Right renal pelvis (tissue), 4 donors: ENCODE measurements at places on chromosomes 12 and 14.

DNA sequence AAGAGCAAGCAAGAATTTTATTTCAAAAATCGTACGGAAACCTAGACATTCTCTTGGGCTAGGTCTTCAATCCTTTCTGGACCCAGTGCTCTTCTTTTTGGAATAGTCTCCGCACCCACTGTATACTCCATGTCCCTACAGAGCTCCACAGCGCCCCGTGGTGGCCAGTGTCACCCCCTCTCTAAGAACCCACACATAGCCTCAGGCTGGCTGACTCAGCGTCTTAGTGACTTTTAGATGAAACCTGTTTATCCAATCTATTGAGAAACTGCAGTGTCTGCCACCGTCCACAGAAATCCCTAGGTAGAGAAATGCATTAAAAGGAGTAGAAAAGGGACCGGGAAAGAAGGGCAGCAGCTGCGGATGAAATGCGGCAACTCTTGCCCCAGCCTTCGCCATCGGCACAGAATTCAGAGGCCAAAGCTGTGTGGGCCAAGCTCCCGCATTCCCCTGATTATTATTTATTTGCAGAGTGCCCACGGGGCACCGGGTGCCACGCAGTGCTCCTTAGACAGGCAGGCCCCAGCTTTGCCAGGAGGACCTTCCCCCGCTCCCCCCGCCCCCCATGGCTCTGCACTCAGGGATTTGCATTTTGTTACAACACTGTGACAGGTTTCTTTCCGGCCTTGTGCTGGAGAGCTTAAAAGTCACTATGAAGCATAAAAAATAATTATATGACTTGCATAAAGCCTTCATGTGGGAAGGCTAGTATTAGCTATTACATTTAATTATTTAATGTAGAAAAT lies 170.1 kb upstream of the FKBP4 start:
- no peak for DNase-seq

DNA sequence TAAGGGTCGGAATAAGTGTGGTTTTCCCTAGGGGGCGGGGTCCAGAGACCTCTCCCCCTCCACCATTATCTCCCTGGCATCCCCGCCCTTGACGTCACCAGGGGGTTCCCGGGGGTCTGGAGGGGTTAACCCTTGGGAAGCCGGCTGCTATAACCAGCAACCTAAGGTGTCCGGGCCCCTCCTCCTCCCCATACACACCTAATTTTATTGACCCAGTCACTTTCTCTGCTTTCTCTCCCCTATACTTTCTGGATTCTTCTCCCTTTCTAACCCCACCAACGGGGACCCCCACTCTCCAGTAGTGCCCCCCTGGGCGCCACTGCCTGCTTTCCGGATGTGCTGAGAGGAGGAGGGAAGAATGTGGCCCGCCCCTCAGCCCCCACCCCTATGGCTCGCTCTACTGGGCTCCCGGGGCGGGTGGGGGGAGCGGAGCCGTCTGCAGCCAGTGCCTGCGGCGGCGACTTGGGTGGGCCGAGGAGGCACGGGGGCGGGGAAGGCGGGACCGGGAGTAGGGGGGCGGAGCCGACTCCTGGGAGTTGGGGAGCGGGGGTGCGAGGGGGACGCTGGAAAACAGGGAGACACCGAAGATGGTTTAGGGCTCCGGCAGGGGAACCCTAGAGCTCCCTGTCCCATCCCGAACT lies 1.8 kb downstream of the GLI1 start:
- no peak for DNase-seq

DNA sequence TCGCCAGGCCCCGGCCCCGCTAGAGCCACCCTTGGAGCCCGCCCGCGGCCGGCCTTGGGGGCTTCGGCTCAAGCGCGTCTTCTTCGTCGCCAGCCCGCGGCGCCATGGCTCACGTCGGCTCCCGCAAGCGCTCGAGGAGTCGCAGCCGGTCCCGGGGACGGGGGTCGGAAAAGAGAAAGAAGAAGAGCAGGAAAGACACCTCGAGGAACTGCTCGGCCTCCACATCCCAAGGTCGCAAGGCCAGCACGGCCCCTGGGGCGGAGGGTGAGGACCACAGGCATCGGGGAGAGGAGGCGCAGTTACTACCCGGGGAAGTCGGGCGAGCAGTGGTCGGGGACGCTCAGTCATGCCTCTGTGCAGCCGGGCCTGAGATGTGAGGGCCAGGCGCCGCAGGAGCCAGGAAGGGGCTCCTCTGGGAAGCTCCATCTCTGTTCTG lies 573 bp downstream of the ARL6IP4 start:
- no peak for DNase-seq

- DNase-seq: no peak
These were observed 88.4 kb downstream of the BORCS5 start for GRCh38 chr12:12445165-12445881.

DNA sequence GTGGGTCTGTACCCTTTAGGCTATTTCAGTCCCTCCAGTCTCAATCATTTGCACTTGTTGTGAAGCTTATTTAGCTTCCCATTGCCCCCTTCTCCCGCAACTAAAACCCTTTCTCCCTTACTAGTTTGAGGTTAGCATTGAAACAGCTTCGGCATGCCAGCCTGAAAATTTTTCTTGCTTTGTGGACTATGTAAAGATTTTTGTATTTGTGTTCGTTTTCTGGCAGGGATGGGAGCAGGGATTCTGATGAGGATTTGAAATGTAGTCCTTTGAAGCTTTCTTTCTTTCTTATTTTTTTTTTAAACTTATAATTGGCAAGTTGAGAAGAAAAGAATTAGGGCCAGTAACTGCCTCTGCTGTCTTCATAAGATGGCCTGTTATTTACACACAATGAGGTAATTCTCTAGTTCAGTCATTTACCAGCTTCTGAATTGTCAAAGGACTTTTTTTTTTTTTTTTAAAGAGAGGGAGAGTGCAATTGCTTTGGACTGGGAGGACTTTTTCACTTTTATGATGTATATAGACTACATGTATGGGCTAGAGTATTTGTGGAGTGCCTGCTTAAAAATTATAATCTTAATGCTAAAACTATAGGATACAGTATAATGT lies 29.0 kb downstream of the PALS1 start:
- no peak for DNase-seq

DNA sequence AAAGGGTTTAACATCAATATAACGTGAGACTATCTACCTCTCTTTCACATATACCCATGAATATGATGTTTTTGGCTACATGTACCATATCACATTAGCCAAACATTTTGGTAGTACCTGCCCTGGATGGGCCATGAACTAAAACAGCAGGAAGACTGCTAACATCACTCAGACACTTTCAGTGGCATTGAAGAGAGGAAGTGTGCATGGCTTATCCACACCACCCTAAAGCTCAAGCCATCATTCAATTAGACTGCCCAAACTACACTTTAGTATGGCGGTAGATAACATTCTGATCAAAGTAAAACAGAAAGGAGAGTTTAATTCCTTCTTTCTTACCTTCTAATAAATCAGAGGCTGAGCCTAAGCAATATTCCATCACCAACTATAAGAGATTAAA lies 103.0 kb downstream of the PEBP1 start:
- no peak for DNase-seq

GRCh38 chr12:69688021-69688420 lies 11.1 kb downstream of the BEST3 start:
- DNase-seq: no peak

GRCh38 chr14:35844494-35844893 lies 18.4 kb downstream of the BRMS1L start:
- no peak for DNase-seq

- DNase-seq: no peak
These were observed 306.8 kb upstream of the G2E3 start for GRCh38 chr14:30252151-30252550.

GRCh38 chr12:68327896-68328295 lies 4.3 kb downstream of the MDM1 start:
- DNase-seq: no peak

DNA sequence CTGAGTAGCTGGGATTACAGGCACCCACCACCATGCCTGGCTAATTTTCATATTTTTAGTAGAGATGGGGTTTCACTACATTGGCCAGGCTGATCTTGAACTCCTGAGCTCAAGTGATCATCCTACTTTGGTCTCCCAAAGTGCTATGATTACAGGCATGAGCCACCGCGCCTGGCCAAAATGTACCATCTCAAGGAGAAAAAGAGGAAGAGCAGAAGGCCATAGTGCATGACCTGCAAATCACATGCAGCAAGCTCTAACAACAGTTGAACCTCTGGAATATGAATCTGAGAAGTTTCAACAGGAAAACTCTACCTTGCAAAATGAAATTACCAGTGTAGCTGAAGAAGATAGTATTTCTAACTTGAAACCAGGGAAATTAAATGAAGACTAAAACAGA lies 17.1 kb upstream of the SERPINA1 start:
- no peak for DNase-seq

DNA sequence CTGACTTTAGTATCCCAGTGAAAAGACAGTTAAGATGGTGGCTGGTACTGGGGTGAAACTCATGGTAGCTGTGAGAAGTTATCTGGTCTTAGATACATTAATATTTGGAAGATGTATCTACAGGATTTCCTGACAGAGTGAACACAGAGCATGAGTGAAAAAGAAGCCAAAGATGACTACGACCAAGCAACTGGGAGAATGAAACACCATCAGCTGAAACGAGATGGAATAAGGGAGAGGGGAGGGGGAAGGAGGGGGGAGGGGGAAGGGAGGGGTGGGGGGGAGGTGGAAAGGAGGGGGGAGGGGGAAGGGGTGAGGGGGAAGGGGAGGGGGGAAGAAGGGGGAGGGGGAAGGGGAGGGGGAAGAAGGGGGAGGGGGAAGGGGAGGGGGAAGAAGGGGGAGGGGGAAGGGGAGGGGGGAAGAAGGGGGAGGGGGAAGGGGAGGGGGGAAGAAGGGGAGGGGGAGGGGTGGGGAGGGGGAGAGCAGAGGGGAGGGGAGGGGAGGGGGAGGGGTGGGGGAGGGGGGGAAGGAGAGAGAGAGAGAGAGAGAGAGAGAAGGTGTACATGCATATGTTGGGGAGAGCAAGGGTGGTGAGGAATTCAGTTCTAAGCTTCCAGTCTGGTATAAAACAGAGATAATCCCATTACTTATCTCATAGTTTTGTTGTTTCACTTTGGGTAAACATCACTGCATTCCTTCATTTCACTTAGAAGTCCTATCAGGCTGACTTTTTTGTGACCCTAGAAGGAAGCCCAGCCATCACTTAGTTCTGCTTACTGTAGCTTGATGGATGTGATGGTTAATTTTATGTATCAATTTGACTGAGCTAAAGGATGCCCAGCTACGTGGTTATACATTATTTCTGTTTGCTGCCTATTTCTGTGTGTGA lies 73.9 kb downstream of the SPPL3 start:
- no peak for DNase-seq

DNA sequence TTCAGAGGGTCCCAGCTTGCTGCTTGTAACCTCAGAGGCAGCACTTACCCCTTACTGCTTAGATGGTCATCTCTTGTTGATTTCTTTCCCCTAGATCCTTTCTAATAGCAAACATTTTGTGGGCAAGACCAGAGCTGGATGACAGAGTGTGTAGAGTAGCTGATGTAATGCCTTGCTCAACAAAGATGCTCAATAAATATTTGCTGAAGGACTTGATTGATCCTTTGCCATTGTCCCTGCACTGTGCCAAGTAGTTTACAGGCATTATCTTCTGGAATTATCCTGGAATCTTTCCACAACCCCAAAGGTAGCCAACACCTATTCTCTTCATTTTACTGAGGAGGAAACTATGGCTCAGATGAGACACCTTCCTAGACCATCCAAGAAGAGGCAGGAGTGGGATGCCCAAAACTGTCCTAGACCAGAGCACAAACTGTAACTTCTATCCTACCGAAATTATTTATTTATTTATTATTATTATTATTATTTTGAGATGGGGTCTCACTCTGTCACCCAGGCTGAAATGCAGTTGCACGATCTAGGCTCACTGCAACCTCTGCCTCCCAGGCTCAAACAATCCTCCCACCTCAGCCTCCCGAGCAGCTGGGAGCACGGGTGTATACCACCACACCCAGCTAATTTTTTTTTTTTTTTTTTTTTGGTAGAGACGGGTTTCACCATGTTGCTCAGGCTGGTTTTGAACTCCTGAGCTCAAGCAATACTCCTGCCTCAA lies 1.4 kb downstream of the MMAB start:
- DNase-seq: no peak

DNA sequence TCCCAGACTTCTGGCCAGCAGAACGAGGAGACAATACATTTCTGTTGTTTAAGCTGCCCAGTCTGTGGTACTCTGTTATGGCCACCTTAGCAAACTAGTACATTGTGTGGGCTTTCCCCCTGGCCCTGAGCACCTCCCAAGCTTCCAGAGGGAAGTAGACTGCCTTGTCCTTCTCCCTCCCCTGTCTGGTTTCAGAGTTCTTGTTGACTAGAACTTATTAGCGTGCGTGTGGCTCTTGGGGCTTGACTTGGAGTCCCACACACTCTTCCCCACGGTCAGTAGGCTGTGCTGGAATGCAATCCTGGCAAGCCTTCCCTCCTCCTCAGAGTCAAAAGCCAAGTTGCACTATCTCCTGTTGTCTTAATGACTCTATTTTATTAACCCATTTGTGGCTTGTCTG lies 27.7 kb downstream of the FBLN5 start:
- DNase-seq: no peak

DNA sequence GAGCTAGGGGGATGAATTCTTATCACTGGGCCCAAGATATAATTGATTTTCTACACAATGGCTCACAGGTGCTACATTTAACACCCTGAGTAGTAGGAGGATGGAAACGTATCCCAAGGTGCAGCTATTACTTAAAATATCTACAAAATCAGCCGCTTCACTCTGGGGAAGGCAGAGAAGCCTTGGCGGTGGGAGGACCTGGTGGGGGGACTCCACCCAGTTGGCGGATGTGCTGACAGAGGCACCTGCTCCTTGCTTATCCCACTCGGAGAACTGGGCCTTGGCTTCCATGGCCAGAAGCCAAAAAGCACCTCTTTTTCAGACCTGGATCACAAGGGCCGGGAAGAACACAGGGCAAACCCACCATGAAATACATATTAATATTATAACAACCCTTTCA lies 106.3 kb downstream of the OTX2 start:
- DNase-seq: no peak

DNA sequence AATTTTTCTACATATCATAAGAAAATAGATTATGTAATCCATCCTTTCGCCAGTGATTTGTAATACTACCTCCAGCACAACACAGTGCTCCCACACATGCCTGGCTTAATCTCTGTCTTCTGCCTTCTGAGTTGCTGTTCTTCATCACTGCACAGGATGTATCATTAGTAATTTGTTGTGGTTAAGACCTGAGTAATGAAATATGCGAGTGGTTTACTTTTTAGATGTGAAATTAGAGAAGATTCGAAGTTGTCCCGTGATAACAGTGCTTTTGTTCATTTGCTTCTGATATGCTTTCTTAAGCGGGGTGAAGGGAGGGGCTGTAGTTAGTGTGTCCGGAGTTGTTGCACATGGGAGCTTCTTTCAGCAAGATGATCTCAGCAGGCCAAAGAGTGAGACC lies 18.1 kb downstream of the KRT85 start:
- DNase-seq: no peak

DNA sequence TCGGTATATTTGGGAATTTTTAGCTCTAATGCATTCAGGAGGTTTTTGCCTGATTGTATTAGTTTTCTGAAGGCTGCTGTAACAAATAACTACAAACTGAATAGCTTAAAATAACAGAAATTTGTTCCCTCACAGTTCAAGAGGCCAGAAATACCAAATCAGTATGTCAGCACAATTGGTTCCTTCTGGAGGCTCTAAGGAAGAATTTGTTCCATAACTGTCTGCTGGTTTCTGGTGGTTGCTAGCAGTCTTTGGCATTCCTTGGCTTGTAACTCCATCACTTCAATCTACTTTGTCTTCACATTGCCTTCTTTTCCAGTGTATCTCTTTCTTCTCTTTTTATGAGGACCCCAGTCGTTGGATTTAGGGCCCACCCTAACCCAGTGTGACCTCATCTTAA lies 21.3 kb downstream of the TMTC3 start:
- DNase-seq: no peak
